Stromal cell of bone marrow (primary cell): ENCODE measurements at places on chromosomes 16 and 17.

DNA sequence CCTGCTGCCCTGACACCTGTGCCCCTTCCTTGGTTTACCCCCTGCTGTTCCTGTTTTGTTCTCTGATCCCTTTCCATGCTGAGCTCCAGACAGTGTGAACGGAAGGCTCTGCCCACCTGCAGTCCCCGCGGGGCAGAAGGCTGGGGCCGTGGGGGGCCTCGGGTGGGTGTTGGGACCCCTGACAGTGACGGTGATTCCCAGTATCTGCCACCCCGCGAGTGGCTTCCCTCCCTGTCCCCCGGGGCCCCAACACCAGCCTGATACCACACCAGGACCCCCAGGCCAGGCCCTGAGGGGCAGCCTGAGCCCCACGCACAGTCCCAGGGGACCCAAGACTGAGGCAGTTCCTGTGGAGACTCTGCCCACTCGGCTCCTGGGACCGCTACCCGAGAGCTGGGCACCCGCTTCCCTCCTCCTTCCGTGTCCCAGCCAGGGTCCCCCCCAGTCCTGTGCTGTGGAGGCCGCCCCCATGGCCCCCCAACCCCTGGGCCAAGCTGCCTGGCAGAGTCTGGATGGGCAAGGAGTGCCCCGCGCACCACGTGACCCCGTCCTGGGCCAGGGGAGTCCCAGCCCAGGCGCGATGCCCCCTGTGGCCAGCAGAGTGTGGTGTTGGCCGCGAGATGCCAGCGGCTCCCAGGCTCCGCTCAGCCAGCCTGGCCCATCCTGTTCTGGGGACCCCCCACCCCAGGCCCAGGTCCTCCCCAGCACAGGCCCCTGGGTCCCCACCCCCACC is 10.0 kb upstream of the C1QTNF8 start:
- no peak for DNase-seq

DNA sequence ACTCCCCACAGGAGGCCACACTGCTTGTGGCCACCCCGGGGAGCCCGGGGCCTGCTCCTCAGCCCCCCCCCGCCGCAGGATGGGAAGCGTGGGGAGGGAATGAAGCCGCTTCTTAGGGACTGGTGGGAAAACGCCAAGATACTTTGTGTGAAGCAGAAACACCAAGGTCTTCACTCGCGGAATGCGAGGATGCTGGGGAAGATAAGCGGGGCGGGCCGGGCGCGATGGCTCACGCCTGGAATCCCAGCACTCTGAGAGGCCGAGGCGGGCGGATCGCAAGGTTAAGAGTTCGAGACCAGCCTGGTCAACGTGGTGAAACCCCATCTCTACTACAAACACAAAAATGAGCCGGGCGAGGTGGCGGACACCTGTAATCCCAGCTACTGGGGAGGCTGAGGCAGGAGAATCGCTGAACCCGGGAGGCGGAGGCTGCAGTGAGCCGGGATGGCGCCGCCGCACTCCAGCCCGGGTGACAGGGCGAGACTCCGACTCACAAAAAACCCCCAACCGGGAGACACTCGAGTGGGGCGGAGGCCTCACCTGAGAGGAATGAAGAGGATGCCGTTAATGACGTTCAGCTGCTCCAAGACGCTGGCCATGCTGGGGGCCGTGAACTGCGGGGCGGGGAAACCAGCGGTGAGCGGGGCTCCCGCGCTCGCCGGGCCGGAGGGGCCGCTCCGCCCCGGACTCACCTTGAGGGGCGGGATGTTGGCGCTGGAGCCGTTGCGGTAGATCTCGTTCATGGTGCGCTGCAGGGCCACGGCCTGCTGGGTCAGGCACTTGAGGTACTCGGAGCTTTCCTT is 20.3 kb downstream of the CLUH start:
- DNase-seq, result no peak

- DNase-seq, result no peak
These were observed 23.7 kb downstream of the TSPOAP1 start for GRCh38 chr17:58304750-58305486.

DNA sequence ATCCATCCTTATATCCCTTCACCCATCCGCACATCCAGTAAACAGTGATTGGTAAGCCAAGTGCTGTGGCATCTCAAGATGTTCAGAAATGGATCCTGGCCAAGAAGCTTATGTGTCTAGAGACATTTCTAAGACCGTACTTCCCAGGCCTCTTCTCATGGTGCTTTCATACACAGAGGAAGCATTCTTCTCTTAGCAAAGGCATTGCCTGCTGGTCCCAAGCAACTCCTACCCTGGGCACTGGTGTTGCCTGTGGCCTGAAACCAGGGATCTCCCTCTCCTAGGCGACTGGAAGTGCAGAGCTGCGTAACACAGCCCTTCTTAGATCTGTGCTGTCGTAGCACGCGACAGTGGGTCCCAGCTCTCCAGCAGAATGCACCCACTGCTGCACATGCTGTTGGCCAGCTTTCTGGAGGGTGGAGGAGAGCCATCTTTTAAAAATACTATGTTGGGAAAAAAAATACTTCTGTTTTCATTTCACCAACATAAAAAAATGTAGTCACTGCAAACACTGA is 182.9 kb downstream of the CCDC182 start:
- no peak for DNase-seq

GRCh38 chr16:8496364-8496763 is 93.9 kb downstream of the TMEM114 start:
- DNase-seq, result no peak

DNA sequence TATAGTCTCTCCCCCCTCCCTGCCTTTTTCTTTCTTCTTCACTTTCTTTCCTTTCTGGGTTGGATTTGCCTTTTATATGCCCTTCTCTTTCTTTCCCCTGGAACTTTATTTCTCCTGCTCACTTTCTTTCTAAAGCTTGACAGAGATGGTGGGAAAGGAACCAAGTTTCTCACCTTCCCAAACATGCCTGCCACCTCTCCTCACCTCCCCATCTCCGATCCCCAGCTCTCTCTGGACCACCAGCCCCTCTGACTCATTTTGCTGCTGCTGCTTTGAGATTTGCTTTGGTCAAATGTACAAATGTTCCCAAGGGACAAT is 6.7 kb upstream of the LHX1 start:
- DNase-seq, result no peak

- no peak for DNase-seq
These were observed 16.2 kb upstream of the MRC2 start for GRCh38 chr17:62611292-62611691.

DNA sequence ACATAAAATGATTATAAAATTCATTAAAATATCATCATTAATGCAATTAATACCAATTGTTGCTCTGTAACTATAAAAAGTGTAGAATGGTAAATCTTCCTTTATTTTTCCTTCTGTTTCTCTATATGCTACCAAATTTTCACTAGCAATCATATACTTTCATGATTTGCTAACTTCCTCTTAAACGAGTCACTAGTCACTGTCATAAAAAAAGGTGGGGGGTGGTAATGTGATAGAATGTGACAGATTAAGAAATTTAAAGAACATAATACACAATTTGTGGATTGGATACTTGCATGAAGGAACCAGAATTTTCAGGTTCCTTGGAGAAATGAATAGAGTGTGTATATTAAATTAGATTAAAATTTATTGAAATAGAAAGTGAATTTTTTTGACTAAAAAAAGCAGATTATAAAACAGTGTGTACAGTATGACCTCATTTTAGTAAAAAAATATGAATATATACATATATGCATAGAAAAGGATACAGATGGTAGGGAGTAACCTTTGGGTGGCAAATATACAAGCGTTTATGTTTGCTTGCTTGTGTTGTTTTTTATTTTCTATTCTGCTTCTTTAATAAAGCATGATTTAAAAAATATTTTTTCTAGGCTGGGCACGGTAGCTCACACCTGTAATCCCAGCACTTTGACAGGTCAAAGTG is 56.7 kb upstream of the C17orf78 start:
- DNase-seq, result no peak

DNA sequence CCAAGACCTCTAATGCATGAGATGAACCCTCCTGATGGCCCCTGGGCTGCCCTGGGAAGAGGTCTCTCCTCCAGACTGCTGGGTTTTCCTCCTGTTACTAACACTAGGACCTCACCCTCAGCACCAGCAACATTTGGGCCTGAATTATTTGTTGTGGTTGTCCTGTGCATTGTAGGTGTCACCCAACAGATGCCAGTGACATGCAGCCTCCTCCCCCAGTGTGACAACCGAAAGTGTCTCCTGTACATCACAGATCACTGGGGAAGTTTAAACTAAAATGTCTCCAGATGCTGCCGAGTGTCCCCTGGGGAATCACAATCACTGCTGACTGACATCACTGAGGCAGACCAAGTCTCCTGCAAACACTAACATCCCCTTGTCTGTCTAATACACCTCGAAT is 74.8 kb downstream of the SLC5A11 start:
- no peak for DNase-seq

DNA sequence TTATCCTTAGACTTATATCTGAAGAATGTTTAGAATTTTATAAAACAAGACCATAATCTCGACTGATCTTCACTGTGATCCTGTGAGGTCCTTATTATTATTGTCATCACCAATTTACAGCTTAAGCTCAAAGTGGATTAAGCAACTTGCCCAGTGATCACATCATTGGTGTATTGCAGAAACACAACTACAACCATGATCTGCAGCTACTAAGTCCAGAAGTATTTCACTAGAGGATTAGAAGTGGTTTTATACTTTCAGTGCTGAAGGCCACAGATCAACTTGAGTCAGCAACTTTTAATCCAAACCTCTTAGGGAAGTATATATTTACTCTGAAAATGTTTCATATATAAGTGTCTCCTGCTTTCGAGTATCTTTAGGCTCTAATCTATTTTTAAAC is 624.3 kb upstream of the SOX9 start:
- peak; percentile 36 for DNase-seq

GRCh38 chr17:39014795-39015545 is 47.8 kb upstream of the FBXO47 start:
- DNase-seq, result no peak

GRCh38 chr16:68800257-68800875 is 43.0 kb upstream of the TANGO6 start:
- DNase-seq, result peak; percentile 70

DNA sequence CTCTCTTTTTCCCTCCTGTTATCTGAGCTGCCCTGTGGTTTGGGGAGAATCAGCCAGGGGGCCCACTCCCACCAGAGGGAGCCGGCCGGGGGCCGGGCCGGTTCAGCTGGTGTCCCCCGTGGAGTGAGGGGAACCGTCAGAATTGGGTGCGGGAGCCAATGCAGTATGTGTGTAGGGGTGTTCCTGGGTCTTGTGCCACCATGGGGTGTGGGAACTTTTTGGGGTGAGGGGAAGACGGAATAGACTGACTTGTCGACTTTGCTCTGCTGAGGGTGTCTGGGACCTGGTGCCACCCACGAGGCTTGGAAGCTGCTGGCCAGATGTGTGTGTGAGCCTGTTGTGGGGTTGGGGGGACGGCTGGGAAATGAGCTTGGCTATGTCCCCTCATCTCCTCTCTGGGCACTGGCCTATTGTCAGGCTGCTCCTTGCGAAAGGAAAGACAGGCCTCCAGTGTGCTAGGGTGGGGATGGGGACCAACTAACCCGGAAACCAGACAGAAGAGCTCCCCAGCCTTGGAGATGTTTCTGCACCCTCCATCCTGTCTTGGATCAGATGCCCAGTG is 9.9 kb downstream of the RARA start:
- DNase-seq, result no peak

DNA sequence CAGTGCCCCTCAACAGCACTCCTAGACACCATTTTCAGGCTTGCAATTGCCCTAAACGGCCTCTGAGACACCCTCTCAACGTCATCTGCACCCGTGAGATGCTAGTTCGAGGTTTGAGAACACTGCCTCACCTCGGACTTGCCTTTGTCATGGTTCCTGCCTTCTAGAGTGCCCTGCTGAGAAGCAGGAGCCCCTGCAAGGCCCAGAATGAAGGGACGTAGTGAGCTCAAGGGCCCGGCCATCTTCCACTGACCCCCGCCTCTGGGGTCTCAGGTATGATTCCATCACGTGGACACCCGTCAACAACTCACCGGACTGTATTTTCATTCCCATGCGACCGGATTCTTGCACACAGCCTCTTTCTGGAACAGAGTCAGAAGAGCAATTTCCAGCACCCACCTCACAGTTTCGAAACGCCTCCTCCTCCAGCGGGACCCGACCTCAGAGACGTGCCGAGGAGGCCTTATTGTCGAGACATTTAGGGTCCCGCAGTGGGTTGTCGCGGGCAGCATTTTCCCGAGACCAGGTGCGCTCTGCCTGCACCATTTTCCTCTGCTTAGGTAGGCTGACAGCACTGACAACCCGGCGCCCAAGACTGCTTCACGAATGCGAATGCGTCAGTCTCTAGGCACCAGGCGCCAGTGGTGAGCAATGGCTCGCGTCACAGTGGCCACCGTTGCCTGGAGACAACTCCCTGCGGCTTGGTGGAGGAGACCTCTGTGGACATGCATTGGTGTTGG is 999.9 kb downstream of the KCNJ18 start:
- DNase-seq, result no peak

- DNase-seq, result peak; percentile 66
These were observed 163.6 kb downstream of the HS3ST3A1 start for GRCh38 chr17:13437966-13438779.

GRCh38 chr17:76716839-76717215 is 6.1 kb upstream of the MXRA7 start:
- DNase-seq, result peak; percentile 76

- DNase-seq, result no peak
These were observed 20.0 kb upstream of the FOXJ1 start for GRCh38 chr17:76160896-76161528.

DNA sequence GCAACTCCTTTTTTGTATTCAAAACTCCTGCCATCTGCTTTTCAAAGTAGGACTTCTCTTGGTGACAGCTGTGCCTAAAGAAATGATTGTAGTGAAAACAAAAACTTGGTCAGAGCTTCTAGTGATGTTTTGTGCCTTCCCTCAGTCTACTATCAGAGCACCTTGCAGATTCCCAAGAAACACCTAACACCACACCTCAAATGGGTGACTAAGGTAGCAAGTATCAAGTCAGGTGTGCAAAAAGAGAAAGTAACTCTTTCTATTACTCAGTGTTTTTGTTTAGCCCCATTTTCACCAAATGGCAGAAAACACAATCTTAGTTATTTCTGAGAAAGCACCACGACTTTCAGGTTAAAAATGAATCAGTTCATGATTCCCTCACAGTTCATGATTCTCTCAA is 2.0 kb upstream of the PMFBP1 start:
- no peak for DNase-seq

DNA sequence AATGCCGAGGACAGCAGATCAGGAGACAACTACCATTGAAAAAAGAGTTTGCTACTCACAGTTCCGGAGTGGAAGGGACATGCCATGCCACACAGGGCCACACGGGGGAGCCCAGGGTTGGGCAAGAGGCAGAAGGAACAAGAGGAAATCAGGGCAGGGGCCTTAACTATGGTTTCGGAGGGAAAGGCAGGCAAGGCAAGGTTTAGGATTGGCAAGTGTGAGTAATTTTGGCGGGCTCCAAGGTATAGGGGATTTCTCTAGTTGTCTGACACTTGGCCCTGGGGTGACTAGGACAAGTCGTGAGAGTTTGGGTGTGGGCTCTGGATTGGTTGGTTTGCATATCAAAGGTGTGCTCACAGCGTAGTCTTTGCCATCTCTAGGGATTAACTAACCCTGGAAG is 27.0 kb upstream of the NTN1 start:
- peak; percentile 4 for DNase-seq
